Esophagus mucosa (tissue), 1 donor: ENCODE measurements at places on chromosomes 4 and X. TPM values are rescaled to one million over a fixed set of nuclear protein-coding genes. Genes with fewer than 3 reads are reported as not detected.

YIPF7 gene
- not detected for total RNA-seq

XAGE2 gene
- not detected for total RNA-seq

UGT2B17 gene
- total RNA-seq: 0.20 TPM

HELQ gene
- total RNA-seq: 8.0 TPM

DNA sequence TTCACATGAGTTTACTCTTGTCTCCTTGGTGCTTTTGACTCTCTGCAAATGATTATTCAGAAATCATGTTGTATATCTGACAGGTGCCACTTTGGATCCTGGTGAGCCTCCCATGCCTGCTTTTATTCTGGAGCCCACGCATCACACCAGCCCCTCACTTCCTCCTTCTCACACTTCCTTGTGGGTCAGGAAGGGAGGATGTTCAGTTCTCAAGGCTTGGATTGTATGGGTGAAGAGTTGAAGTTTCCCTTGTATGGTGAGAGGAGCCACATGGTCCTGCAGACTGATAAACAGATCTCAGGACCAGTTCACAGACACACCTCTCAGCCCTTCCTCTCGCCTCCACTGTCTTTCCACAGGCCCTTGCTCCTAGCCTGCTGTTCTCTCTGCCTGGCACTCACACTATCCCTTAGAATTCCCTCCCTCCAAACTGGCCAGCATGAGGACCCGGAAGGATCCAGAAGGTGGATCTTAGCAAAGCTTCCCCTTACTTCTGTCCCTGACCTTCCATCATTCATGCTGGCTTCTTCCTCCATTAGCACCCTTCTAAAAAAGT is 92.1 kb downstream of the STK32B start:
- ATAC-seq: no peak

GRCh38 chr4:43112139-43112538 is 219.6 kb downstream of the GRXCR1 start:
- no peak for ATAC-seq

DNA sequence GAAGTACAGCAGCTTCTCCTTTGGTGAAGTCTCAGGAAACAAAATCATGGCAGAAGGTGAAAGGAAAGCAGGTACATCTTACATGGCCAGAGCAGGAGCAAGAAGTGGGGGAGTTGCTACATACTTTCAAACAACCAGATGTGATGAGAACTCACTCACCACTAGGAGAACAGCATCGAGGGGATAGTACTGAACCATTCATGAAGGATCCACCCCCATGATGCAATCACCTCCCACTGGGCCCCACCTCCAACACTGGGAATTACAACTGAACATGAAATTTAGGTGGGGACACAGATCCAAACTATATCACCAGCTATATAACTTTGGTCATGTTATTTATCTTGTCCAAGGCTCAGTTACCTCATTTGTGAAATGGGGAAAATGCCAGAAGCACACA is 159.4 kb downstream of the OPHN1 start:
- ATAC-seq: no peak

DNA sequence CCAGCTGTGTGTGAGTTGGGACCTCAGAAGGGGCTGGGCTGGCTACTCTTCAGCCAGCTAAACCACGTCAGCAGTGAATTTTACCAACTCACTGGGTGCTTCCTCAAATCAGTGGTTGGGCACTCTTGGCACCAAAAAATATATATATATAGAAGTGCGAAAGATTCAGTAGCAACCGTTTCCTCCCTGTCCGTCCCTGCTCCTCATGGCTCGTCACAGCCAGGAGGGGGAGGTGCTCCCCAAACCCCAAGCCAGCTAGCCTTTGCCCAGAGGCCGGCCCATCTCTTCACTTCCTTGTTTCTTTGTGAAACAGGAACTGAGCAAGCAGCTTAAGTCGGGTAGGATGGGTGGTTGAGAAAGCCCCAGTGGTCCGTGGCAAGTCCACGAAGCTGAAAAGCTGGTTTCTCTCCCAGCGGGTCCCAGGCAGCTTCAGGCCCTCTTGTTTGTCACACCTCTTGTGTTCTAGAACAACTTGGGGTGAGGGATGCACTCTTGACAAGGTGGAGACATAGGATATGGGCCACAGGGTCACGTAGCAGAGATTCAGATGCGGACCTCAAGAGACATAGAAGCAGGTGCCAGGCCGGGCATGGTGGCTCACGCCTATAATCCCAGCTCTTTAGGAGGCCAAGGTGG is 6.8 kb upstream of the SASH3 start:
- ATAC-seq: peak; percentile 33

DNA sequence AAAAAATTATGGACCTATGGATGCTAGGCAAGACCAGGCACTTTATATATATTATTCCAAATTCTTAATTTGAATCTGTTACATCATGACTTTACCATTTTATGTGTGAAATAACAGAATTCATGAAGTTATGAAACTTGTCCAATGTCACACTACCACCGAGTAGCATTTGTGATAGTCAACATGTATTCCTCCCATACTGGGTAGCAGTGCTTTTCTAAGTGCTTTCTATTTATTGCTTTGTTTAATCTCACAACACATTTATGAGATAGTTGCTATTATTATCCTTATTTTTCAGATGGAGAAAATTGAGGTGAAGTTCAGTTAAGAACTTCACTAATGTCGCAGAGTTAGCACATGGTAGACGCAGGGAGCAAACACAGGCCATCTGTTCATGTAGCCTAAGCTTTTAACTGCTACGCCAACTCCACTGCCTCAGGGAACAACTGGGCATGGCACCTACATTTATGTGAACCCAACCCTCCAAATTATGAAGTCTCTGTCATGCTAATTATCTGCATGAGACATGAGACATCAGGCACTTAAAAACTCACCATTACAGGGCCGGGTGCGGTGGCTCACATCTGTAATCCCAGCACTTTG is 20.8 kb downstream of the GUCY1A1 start:
- ATAC-seq: no peak

GRCh38 chr4:148263802-148264201 is 178.4 kb downstream of the NR3C2 start:
- no peak for ATAC-seq

GRCh38 chr4:17296921-17297890 is 214.7 kb downstream of the QDPR start:
- ATAC-seq: no peak

- ATAC-seq: no peak
Observed at GRCh38 chrX:31807165-31807564, 735.3 kb upstream of the FTHL17 start.

DNA sequence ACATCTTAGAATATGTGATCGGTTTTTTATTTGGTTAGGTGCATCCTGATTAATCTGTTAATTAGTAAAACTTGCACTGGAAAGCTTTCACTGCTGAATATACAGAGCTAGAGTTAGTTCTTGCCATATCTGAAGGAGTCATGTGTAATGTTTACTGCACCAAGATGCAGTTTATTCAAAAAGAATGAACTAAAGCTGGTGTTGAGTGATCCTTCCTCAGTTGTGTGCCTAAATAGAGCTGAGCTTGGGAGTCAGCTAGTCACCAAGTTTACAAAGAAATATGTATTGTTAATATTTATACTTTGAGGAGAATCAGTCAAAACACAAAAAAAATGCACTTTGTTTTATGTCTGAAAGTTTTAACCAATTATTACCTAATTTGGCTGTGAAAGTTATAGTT is 54.1 kb upstream of the FHDC1 start:
- ATAC-seq: no peak

- peak; percentile 89 for ATAC-seq
Observed at GRCh38 chr4:184961660-184962059, 56.6 kb upstream of the HELT start.

- ATAC-seq: no peak
Observed at GRCh38 chr4:168883513-168883912, 126.5 kb downstream of the CBR4 start.

DNA sequence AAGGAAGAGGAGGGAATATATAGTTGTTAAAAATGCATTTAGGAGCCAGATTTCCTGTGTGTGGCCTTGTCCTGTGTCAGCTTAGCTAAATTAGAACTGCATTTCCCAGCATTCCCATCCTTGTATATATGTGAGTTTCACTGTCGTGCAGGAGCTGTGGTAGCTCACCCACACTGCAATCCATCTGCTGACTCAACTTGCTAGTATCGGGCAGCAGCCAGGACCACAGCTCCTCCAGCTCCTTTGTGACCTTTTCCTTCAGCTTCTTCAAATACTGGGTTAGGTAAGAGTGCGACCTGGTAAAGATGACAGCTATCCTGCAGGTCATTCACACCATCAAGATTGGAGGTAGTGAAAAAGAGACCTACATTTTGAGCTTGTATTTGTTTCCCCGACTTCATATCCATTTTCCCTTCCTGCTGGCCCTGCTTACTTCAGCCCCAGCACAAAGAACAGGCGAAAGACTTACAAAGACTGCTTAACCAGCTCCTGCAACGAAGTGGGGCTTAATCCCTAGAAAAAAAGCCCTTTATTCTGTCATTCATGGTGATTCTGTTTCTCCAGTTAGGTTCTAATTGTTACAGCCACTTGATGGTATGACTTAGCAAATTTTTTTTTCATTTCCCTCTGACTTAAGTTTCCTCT is 11.4 kb downstream of the ASIC5 start:
- ATAC-seq: no peak

DNA sequence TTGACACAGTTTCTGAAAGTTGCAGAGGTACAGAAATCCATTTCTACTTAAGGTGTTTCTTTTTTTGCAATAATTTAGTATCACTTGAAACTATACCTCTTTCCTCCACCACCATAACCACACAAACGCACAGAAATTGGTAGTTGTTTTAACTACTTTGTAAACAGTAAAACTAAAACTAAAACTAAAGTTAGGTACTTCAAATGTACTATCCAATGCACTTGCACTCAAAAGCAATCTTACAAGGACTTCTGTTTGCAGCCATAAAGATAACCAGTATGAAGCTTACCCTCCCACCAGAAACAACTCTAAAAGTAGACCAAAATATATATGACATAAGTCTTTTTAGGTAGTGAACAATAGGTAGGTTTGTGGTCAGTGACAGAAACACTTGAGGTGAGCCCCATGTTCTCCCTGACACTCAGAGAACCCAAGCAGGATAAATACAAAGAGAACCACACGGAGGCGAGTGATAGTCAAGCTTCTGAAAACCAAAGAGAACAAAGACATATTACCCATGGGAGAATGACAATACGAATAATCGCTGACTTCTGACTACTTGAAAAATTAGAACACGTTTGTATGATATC is 72.2 kb upstream of the VBP1 start:
- no peak for ATAC-seq

- ATAC-seq: peak; percentile 96
Observed at GRCh38 chr4:21195682-21196081, 495.4 kb downstream of the PACRGL start.

DNA sequence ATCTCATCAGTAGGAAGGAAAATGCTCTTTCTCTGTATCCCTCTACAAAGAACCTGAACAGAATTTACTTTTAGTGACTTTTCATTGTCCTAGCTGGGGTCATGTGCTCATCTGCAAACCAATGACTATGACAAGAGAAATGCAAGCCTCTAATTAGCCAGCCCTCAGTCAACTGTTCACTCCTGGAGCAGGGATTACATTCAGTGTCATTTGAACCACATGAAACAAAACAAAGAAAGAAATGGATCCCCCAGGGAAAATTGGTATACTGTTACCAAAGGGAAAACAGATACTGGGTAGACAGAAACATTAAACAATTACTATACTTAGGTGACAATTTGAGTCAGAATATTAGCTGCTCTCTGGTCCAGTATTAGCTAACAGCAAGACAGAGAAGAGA is 173.6 kb downstream of the RCHY1 start:
- ATAC-seq: no peak

DNA sequence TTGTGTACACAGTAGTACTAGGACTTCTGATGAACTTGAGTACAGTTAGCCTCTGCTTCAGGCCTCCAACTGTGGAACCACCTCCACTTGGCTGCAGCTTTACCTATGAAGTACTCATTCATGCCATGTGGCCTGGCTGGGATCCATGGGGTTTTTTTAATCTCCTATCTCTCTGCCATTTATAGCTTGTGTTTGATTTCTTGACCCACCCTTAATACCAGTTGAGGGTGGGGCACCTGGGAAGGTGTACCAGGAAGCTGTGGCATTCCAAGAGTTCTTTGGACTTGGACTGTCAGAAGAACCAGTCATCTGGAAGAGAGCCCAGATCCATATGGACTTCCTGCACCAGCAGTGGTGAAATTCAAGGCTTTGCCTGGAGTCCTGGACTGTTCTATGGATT is 230.1 kb downstream of the SHROOM3 start:
- peak; percentile 77 for ATAC-seq

DNA sequence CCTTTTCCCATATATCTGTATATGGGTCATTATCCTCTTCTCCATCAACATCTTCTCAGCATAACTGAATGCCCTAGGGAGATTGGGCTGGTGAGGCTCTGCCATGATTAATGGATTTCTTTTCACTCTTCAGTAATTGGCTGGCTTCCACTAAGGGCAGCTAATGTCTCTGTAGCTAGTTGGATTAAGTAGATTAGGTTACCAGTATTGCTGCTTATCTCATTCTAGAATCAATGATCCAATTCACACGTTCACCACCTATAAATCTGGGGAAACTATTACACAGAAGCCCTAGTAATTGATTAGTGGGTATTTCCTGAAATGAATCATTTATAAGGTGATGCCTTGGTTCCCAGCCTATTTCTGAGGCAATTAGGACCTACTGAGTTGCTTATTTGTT is 94.8 kb downstream of the KDR start:
- peak; percentile 62 for ATAC-seq

- ATAC-seq: no peak
Observed at GRCh38 chr4:173272996-173273395, 61.2 kb downstream of the HMGB2 start.

DNA sequence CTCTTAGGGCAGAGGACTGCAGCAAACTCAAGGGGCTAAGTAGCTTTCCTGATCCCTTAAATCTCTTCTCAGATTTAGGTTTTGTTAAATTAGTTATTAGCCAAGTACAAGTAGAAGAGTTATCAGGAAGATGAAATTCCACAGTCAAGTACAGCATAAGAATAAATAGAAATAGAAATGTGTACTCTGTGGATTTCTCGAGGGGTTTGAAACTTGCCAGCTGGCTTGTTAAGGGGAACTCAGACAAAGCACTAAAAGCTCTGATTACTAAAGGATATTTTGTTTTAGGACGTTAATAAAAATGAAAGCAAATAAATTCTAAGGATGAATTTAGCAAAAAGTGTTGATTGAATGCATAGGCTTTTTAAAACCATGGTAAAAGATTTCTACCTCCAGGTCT is 654.6 kb downstream of the RAPGEF2 start:
- ATAC-seq: no peak

- ATAC-seq: no peak
Observed at GRCh38 chr4:2101346-2102044, 42.4 kb downstream of the NAT8L start.

DNA sequence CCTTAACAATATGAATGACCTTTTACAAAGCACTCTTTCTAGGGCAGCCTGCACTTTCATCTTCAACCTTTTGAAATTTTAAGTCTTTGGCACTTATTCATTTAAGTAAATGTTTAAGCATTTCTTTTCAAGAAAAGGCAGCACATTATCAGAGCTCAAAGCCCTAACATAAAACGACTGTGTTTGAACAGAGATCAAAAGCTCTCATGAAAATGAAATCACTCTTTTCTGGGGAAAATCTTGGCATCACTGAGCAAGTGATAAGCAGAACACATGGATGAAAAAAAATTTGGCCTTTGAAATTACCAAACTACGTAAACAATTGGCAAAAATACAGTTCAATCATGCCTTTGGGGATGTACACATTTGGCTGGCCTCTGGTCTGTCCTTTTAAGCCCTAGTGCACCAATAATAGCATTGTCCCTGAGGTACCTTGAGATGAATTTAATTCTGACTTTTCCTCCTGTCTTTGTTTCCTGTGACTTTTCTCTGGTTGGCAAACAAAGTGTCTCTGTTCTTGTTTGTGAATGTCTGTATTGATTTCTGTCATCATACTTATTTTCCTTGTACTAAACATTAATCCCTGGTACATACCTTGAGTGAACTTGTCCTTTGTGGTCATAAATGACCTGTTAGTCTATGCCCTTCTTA is 12.9 kb upstream of the ODAM start:
- no peak for ATAC-seq

- no peak for ATAC-seq
Observed at GRCh38 chrX:105872941-105873340, 50.6 kb downstream of the NRK start.
